Large intestine (tissue), 12 donors: ENCODE measurements at places on chromosomes 3 and 15. TPM values are rescaled to one million over a fixed set of nuclear protein-coding genes. Genes with fewer than 3 reads are reported as not detected.
A peak's percentile ranks its signal among the peaks of the same experiment; 100 is the strongest.

The SAMD7 gene
- not detected for polyA plus RNA-seq

The SI gene
- polyA plus RNA-seq = 722 TPM

The TRIM42 gene
- polyA plus RNA-seq = not detected

The CBLB gene
- 34.0 TPM for polyA plus RNA-seq

The LOXL1 gene
- polyA plus RNA-seq = 8.5 TPM

The APEH gene
- polyA plus RNA-seq = 84.3 TPM

GRCh38 chr3:16932877-16933276 is 48.1 kb downstream of the PLCL2 start:
- DNase-seq = no peak
- H3K27ac ChIP-seq = no peak overlapping the region
- H3K36me3 ChIP-seq = no peaks in the 10 kb centered on the region
- H3K4me3 ChIP-seq = no peak overlapping the region
- H3K4me1 ChIP-seq = no peaks in the 10 kb centered on the region
- no peaks in the 10 kb centered on the region for H3K27me3 ChIP-seq

- no peak overlapping the region for H3K4me3 ChIP-seq
- H3K27me3 ChIP-seq = no peaks in the 10 kb centered on the region
- peaks cover 17% of the 10 kb centered on the region for H3K36me3 ChIP-seq
- no peak overlapping the region for H3K27ac ChIP-seq
- DNase-seq = no peak
Measured at GRCh38 chr3:132555306-132556035, 41.6 kb upstream of the ACKR4 start.

DNA sequence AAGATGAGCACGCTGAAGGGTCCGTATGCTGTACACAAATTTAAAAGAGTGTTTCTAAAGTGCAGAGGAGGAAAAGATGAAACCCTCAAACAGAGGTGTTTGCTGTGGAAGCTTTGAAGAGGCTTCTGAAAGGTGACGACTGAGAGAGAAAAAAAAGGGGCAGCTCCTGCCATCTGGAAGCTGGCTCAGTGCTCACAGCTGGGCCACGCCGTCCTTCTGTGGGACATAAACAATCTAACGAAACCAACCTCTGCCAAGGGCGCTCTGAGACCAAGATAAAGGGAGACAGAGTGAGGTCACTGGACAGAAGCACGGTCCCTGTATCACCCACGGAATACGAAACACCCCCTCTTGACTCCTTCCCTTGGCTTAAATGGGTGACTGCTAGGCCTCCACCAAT is 96.3 kb upstream of the SLC6A6 start:
- no peaks in the 10 kb centered on the region for H3K27me3 ChIP-seq
- H3K4me3 ChIP-seq = no peak overlapping the region
- H3K27ac ChIP-seq = no peak overlapping the region
- peaks cover 10% of the 10 kb centered on the region for H3K4me1 ChIP-seq

GRCh38 chr3:156483961-156484787 is 70.7 kb downstream of the SSR3 start:
- peak overlapping the region; percentile 55 for H3K27ac ChIP-seq
- no peak for DNase-seq
- H3K4me3 ChIP-seq = no peak overlapping the region
- H3K36me3 ChIP-seq = no peaks in the 10 kb centered on the region

The LRRC2 gene
- polyA plus RNA-seq = 0.72 TPM

DNA sequence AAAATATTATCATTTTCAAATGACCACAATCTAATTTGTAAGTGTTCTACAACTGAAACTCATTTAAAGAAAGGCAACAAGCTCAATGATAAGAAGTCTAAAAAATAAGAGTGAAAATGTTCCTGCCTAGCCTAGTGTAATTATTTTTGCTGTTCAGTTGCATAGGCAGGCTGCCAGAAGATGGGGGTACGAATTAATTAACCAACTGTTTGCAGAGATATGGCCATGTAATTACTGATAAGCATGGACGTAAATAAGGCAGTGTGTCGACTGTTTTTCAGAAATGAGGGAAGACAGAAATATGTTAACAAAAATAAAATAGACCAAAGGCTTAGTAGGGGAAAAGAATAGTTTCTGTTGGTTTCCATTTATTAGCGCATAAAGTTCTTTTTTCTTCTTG is 24.7 kb upstream of the SCAANT1 start:
- H3K36me3 ChIP-seq = peaks cover 3% of the 10 kb centered on the region
- H3K27ac ChIP-seq = peak overlapping the region; percentile 52
- no peak overlapping the region for H3K4me3 ChIP-seq
- peaks cover 10% of the 10 kb centered on the region for H3K4me1 ChIP-seq
- DNase-seq = no peak

The SLC7A14 gene
- polyA plus RNA-seq = 3.2 TPM

- DNase-seq = no peak
- H3K36me3 ChIP-seq = peaks cover 2% of the 10 kb centered on the region
- no peaks in the 10 kb centered on the region for H3K4me1 ChIP-seq
- H3K4me3 ChIP-seq = no peak overlapping the region
Measured at GRCh38 chr3:62159709-62160092, 213.6 kb downstream of the FEZF2 start.

- no peaks in the 10 kb centered on the region for H3K36me3 ChIP-seq
- no peaks in the 10 kb centered on the region for H3K27me3 ChIP-seq
- no peak for DNase-seq
- no peak overlapping the region for H3K4me3 ChIP-seq
Measured at GRCh38 chr15:82855286-82856100, 46.1 kb downstream of the WHAMM start.

- no peak overlapping the region for H3K4me3 ChIP-seq
- no peaks in the 10 kb centered on the region for H3K4me1 ChIP-seq
Measured at GRCh38 chr3:178849199-178849910, 222.3 kb downstream of the ZMAT3 start.

The LDHAL6B gene
- polyA plus RNA-seq = 0.57 TPM

DNA sequence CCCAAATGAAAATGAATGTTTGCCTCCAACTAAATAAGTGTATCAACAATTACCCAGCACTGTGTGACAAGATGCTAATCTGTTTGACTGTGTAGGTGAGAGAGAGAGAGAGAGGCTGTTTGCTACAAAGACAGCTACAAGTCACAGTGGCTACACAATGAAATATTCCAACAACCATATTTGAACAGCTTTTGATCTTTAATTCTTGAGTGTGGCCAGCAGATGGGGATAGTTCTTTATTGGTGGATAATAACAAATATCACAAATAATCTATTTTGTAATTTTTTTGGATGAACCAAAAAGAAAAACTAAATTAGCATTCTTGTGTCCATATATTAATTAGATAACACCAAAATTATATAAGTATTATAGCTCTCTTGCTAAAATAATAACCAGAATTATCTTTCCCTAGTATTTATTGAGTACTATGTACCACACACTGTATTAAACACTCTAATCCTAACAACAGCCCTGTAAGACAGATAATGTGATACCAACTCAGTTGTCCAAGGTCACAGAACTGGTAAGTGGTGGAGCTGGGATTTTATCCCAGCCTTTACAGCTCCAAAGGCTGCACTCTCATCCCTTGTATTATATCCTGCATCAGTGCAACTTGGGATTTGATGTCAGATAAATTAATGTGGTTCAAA is 61.9 kb upstream of the C3orf80 start:
- no peaks in the 10 kb centered on the region for H3K27me3 ChIP-seq
- DNase-seq = no peak
- no peaks in the 10 kb centered on the region for H3K36me3 ChIP-seq
- H3K4me3 ChIP-seq = no peak overlapping the region
- H3K27ac ChIP-seq = no peak overlapping the region

The ADGRG7 gene
- polyA plus RNA-seq = 56.1 TPM

The CORO2B gene
- 5.4 TPM for polyA plus RNA-seq

DNA sequence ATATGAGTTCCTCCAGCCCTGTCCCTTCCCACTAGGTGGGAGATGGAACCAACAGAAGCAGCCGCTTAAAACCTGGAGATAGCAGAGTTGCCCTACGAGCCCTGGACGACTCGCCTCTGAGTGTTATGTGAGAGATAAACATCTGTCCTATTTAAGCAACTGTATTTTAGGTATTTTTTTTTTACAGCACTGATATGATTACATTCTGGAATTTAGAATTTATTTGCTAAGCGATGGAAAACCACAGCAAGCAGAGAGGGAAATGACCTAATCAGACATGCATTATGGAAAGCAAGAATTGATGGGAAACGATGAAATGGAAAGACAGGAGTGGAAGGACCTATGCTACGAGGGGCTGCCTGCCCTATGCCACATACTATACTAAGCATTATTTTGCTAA is 379.0 kb upstream of the IL12A start:
- no peak overlapping the region for H3K27ac ChIP-seq
- H3K4me3 ChIP-seq = no peak overlapping the region
- no peak for DNase-seq
- no peaks in the 10 kb centered on the region for H3K36me3 ChIP-seq

- no peaks in the 10 kb centered on the region for H3K4me1 ChIP-seq
- no peak overlapping the region for H3K27ac ChIP-seq
- peaks cover 2% of the 10 kb centered on the region for H3K27me3 ChIP-seq
- no peak for DNase-seq
- H3K36me3 ChIP-seq = no peaks in the 10 kb centered on the region
- no peak overlapping the region for H3K4me3 ChIP-seq
Measured at GRCh38 chr3:99781761-99782160, 35.9 kb upstream of the CMSS1 start.

DNA sequence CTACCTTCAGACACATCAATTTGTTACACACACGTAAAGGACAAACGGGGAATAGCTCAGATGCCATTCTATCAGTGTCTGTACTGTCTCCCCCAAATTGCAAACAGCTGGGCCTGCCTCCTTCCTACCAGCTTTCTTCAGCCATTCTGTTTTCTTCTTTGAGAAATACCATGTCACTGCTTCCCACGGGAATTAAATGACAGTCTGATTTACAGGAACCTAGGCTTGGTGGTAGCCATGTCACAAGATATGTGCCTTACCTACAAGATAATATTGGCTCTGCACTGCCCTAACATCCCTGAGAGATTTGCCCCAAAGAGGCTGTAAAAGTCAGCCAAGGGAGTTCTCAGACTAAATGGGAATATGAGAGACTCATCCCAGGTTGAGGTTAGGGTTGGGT is 308.3 kb downstream of the LRTM1 start:
- H3K36me3 ChIP-seq = no peaks in the 10 kb centered on the region
- H3K4me1 ChIP-seq = no peaks in the 10 kb centered on the region
- no peak overlapping the region for H3K4me3 ChIP-seq

- H3K36me3 ChIP-seq = no peaks in the 10 kb centered on the region
- DNase-seq = no peak
- no peak overlapping the region for H3K4me3 ChIP-seq
- peaks cover 9% of the 10 kb centered on the region for H3K4me1 ChIP-seq
- H3K27me3 ChIP-seq = no peaks in the 10 kb centered on the region
- H3K27ac ChIP-seq = no peak overlapping the region
Measured at GRCh38 chr3:16668776-16669545, 63.7 kb upstream of the DAZL start.

DNA sequence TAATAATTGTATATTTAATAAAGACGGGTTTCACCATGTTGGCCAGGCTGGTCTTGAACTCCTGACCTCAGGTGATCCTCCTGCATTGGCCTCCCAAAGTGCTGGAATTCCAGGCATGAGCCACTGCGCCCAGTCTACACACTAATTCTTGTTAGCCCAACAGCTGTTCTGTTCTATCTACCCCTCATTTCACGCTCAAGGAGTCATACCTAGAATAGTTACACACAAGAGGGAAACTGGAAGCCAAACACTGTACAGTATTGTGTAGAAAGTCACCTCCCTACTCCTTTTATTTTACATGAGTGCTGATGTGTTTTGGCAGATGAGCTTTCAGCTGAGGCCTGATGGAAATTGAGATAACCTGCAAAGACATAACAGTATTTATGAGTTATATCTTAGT is 13.4 kb upstream of the CTDSPL2 start:
- no peak overlapping the region for H3K4me3 ChIP-seq
- H3K4me1 ChIP-seq = no peaks in the 10 kb centered on the region

- H3K27me3 ChIP-seq = no peaks in the 10 kb centered on the region
- H3K4me1 ChIP-seq = peaks cover 9% of the 10 kb centered on the region
- peak; percentile 48 for DNase-seq
- H3K4me3 ChIP-seq = no peak overlapping the region
- H3K36me3 ChIP-seq = no peaks in the 10 kb centered on the region
Measured at GRCh38 chr15:48759921-48760320, 50.9 kb downstream of the CEP152 start.

DNA sequence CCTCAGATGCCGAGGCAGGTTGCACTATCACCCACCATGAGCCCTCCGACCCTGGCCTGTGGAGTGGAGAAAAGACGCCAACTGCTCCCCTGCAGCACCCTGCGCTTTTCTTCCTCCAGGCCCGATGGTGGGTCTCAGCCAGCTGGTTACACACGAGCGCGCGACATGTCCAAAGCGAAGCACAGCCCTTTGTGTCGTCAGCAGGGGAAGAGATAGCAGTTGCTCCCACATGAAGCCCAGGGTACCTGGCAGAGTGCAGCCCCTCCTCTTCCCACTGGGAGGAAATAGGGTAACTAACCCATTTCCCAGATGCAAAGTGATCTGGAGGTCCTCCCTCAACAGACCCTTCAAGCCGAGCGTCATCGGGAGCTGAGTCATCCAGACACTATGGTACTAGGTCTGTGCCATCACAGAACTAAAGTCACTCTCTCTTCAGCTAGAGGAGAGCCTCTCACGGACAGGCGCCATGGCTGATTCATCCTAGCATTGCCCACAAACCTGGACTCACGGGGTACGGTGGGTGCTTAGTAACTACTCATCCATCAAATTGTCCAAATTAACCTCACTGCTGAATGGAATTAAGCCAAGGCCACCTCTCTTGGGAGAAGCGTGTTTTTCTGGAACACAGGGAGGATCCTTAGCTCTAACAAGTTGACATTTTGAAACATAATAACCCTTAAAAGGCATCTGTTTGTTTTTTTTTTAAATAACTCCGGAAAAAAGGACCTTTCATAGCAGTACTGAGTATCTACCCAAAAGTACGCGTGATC is 45.2 kb upstream of the BDH1 start:
- no peak for DNase-seq
- no peaks in the 10 kb centered on the region for H3K27me3 ChIP-seq
- H3K36me3 ChIP-seq = peaks cover 12% of the 10 kb centered on the region
- no peak overlapping the region for H3K27ac ChIP-seq

GRCh38 chr3:127040216-127040615 is 57.3 kb downstream of the PLXNA1 start:
- peaks cover 2% of the 10 kb centered on the region for H3K27me3 ChIP-seq
- no peak overlapping the region for H3K4me3 ChIP-seq
- no peaks in the 10 kb centered on the region for H3K4me1 ChIP-seq
- H3K27ac ChIP-seq = no peak overlapping the region
- no peaks in the 10 kb centered on the region for H3K36me3 ChIP-seq

The OR5K2 gene
- 0.40 TPM for polyA plus RNA-seq

- no peak for DNase-seq
- no peaks in the 10 kb centered on the region for H3K36me3 ChIP-seq
- H3K27me3 ChIP-seq = no peaks in the 10 kb centered on the region
- H3K27ac ChIP-seq = peak overlapping the region; percentile 95
- H3K4me3 ChIP-seq = no peak overlapping the region
- peaks cover 40% of the 10 kb centered on the region for H3K4me1 ChIP-seq
Measured at GRCh38 chr15:98722209-98722608, 73.9 kb downstream of the IGF1R start.

- H3K27ac ChIP-seq = no peak overlapping the region
- H3K36me3 ChIP-seq = no peaks in the 10 kb centered on the region
- H3K4me1 ChIP-seq = peaks cover 10% of the 10 kb centered on the region
- no peak overlapping the region for H3K4me3 ChIP-seq
- H3K27me3 ChIP-seq = no peaks in the 10 kb centered on the region
- no peak for DNase-seq
Measured at GRCh38 chr3:102174312-102174712, 260.5 kb upstream of the ZPLD1 start.

GRCh38 chr15:60352525-60352924 is 45.3 kb downstream of the ANXA2 start:
- DNase-seq = no peak
- no peaks in the 10 kb centered on the region for H3K4me1 ChIP-seq
- H3K4me3 ChIP-seq = no peak overlapping the region
- no peaks in the 10 kb centered on the region for H3K27me3 ChIP-seq

- H3K4me1 ChIP-seq = no peaks in the 10 kb centered on the region
- no peak overlapping the region for H3K4me3 ChIP-seq
- no peaks in the 10 kb centered on the region for H3K36me3 ChIP-seq
- DNase-seq = no peak
- no peaks in the 10 kb centered on the region for H3K27me3 ChIP-seq
Measured at GRCh38 chr3:185268194-185268962, 14.5 kb upstream of the EHHADH start.
